Astrocyte (in vitro differentiated cells and primary cell): ENCODE measurements at places on chromosomes 13 and 19.

DNA sequence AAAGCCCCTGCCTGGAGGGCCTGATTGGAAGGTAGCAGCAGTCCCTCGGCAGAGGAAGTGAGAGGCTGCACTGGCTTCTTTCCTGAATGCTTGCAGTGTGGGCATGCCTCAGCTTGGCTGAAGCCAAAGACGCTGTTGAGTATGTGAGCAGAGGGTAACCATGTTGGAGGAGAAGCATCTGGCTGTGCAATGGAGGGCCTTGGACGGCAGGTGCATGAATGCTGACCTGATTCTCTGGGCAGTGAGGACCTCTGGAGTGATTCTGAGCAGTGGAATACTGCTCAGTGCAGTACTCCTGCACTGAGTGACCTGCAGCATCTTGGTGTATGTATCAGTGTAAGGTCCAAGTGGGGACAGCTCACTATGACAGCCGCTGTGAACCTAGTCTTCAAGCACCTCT lies 46.9 kb downstream of the SOX1 start:
- DNase-seq = no peak

DNA sequence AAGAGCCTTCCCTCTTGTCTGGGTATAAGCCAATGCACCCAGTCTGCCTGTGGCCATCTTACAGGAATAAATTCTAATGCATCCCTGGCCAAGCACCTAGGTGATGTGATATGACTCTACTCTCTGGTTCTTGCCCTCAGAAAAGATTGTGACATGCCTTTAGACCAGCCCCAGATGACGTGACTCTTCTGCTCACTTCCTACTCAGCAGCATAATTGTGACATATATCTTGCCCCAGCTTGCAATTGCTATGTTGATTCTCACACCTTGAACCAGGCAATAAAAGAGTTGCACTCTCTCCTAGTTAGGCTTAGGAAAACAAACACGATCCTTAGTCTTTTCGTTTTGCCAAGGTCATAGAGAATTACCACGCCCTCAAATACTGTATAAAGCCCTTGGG lies 13.3 kb upstream of the ZNF726 start:
- DNase-seq = no peak

GRCh38 chr13:60425332-60425731 lies 28.3 kb downstream of the TDRD3 start:
- DNase-seq = no peak

GRCh38 chr19:46481947-46482346 lies 10.6 kb upstream of the PNMA8A start:
- DNase-seq = peak; percentile 60

DNA sequence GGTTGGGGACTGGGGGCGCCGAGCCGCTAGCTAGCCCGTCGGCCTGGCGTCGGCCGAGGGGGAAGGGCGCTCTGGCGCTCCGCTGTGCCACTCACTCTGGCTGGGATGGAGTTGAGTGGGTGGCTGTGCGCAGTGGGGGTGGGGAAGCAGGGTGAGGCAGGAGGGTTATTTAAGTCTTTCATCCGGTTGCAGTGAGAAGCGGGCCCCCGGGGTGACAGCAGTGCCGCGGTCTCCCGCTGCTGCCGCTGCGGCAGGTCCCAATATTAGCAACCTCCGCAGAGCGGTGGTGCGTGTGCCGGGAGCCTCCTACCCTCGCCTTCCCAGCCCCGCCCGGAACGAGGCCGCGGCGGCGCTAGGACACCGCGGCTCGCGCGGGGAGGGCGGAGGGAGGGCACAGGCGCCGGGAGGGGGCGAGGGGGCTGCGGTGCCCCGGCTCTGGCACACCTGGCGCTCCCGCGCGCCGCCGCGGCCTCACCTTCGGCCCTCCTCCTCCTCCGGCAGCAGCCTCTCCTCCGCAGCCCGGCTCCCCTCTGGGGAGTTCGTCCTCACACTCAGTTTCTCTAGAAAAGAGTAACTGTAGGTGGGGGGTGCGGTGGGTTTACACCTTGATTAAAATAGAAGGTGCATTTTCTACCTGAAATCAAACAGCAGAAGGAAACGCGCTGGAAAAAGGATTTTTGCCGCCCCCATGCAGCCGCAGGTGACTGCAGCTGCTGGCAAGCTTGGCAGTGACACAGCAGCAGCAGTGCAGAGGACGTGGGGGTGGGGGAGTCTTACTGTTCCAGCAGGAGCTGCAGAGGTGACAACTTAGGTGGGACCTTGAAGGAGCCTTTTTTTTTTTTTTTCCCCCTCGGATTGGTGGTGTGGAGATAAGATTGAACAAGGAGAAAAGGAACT lies 4.5 kb downstream of the FGF9 start:
- DNase-seq = no peak

DNA sequence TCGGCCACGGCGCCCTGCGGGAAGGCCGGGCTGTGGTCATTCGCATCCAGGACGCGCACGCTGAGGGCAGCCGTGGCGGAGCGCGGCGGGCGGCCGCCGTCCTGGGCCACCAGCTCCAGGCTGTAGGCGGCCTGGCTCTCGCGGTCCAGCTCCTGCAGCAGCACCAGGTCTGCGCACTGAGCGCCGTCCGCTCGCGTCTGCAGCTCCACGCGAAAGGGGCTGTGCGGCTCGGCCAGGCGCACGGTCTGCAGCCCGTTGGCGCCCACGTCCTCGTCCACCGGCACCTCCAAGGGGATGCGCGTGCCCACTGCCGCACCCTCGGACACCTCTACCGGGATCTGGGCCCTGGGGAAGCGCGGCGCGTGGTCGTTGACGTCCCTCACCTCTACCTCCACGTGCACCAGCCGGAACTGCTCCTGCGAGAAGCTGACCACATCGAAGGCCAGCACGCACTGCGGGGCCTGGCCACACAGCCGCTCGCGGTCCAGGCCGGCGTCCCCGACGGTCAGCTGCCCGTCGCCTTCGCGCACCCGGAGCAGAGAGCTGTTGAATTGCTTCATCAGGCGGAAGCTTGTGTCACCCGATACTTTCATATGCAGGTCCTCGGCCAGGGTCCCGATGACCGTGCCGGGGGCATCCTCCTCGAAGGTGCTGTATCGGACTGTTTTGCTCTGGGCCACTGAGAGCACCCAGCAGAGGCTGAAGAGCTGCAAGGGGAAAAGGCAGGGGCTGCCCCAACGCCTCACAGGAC lies 583 bp downstream of the PCDH8 start:
- no peak for DNase-seq

DNA sequence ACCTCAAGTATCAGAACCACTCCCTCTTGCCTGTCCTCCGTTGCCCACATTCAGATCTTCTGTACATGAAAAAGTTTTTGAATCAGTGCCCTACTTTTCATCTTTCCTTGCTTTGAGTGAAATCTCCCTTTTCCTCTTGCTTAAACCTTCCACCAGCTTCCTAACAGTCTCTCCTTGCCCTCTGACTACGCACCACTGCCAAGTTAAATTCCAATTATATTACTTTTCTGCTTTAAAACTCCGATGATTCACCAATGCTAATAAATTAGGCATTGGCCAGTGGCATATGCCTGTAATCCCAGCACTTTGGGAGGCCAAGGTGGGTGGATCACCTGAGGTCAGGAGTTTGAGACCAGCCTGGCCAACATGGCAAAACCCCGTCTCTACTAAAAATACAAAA lies 30.7 kb upstream of the RFXAP start:
- DNase-seq = peak; percentile 77

- no peak for DNase-seq
These were observed 3.1 kb downstream of the GEMIN7 start for GRCh38 chr19:45082170-45082569.

- no peak for DNase-seq
These were observed at the start of gene CD209 for GRCh38 chr19:7746903-7747884. CD209 (minus strand) TSS chr19:7747534; CDS start chr19:7747511, 23 bp downstream.

DNA sequence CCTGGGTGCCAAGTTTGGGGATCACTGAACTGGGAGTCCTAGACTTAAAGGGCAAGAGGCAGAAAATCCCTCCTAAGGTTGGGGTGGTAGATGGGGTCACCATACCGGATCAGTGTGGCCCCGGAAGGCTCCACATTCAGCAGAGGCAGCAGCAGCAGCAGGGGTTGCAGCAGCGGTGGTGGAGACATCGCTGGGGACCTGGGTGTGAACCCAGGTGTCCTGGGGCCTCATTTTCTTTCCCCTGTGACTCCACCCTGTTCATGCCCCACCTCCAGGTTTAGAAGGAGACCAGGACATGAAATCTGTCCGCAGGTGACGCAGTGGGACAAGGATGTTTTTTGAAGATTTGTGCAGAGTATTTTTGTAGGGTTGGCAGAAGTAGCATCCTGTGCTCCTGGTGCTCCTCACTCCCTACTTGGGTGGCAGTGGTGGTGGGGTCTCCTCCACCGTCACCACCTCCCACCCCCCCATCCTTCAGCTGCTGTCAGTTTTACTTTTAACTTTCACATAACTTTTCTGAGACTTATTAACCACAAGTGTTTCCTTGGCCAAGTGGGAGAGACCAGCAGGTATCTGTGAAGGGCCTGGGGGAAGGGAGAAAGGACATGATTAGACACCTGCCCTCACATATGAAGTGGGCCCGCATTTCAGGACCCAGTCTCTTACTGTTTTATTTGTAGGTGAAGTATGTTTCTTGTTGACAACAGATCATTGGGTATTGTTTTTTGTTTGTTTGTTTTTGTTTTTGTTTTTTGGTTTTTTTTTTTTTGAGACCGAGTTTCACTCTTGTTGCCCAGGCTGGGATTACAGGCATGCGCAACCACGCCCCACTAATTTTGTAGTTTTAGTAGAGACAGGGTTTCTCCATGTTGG lies at the start of gene NAPSA:
NAPSA (minus strand) TSS at position 206 of the 873 bp plus-strand sequence; CDS start at position 188, 18 bp downstream.
- DNase-seq = no peak

DNA sequence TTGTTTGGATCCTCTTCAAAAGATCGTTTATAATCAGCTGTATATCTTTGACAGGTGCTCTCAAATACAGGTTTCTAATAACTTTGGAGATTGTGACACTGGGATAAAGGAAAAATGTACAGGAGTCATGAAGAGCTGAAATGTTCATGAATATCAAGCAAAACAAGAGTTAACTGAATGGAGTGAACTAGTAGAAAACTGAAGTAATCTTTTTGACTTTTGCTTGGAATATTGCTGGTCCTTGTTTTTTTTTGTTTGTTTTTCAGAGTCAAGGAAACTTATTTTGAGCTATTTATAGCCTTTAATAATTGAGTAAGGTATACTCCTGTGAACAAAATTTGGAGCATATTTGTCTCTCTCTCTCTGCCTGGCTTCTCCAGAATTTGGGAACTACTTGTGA lies 25.3 kb downstream of the MED4 start:
- no peak for DNase-seq

DNA sequence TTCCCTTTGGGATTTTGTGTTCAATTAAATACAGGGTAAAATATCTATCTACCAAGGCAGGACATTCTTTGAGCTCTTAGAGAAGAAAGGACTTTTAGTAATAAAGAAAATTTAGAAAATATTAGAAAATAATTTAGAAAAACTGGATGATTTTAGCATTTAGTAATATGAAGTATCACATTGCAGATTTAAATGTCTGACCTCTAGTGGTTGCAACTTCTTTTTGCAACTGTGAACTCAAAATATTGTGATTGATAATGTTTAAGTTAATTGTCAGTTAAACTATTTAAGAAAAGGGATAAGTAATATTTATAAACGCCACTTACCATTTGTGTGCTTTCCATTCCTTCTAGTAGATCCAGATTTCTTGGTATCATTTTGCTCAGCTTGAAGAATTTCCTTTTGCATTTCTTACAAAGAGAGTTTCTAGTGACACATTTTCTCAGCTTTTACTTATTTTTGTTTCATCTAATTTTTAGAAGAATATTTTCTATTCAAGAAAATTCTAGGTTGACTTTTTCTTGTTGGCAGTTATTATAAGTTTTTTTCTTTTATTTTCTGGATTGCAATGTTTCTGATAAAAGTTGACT lies 10.3 kb upstream of the POSTN start:
- DNase-seq = no peak

- peak; percentile 48 for DNase-seq
These were observed 383.7 kb downstream of the HS6ST3 start for GRCh38 chr13:96473526-96474180.

GRCh38 chr13:31499274-31499673 lies 240.1 kb upstream of the RXFP2 start:
- no peak for DNase-seq

- DNase-seq = no peak
These were observed 1.5 kb upstream of the GZMM start for GRCh38 chr19:542173-542866.

- no peak for DNase-seq
These were observed 51.3 kb downstream of the RAB20 start for GRCh38 chr13:110509971-110510786.

DNA sequence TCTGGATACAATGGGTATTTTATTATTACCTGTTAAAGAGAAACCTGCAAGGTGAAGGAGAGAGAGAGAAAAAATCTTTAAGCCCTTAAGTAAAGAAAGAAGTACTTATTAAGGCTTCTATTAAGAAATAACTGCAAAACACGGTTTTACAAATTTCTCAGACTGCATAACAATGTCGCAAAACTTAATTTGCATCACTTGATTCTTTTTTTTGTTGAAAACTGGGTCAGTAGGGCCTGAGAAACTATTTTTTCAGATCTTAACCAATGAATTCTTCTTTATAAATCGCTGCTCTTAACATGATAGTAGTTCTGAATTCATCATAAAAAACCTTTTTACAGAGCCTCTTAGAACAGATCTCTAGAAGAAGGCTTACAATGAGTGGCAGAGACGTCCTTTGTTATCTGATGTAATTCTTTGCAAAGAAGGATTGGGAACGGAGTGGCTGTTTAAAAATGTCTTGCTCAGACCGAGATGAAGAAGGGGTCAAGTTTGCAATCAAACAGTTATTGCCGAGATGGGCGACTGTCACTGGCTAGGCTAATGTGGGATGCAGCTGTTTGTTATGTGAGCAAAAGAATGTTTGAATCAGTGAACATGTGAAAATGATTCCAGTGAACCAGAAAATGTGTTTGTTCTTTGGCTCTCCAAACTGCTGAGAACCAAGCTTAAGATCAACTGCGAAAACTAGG lies 76.3 kb downstream of the ZNF536 start:
- no peak for DNase-seq

DNA sequence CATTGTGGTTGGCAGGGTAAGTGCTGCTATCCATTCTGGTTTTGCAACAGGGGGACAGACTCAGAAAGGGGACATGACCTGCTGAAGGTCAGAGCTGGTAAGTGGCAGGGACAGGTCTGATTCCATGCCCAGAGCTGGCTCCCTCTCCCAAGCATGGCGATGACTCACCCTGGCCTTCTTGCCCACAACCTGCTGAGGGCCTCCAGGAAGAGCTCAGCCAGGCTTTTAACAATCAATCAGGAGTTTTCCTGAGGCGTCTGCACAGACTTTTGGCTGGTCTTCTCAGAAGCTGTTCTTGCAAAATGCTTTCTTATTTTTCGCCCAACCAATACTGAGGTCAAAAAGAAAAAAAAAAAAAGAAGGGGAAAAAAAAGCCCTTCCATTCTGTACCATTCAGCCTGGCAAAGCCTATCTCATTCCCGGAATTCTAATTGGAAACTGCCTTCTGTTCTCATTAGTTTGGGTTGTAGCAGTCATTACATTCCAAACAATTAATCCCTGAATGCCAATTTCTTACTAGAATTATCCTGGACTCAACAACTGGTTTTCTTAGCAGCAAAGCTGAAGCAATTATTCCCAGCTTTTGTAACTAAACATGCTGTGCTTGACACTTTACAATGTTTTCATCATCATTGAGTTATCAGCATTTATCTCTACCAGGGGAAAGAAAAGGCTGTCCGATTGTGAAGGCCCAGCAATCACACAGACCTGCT lies 17.7 kb downstream of the SIAH3 start:
- DNase-seq = peak; percentile 66
